Natural killer cell (primary cell): ENCODE measurements at places on chromosomes 5 and 9. TPM values are rescaled to one million over a fixed set of nuclear protein-coding genes. Genes with fewer than 3 reads are reported as not detected.

Gene GOLM1
- 20.2 TPM for total RNA-seq

Gene BNIP1
- 34.8 TPM for total RNA-seq

Gene FAT2
- total RNA-seq: not detected

Gene PROB1
- total RNA-seq: 1.0 TPM

Gene PCDHGB4
- total RNA-seq: 0.31 TPM

Gene GCNT1
- total RNA-seq: 23.7 TPM

GRCh38 chr9:93898502-93899426, 56.4 kb downstream of the BARX1 start:
- H3K27me3 ChIP-seq: no peaks in the 10 kb centered on the region
- H3K27ac ChIP-seq: no peak overlapping the region
- H3K36me3 ChIP-seq: no peaks in the 10 kb centered on the region
- DNase-seq: peak; percentile 11
- no peaks in the 10 kb centered on the region for H3K4me1 ChIP-seq
- H3K4me3 ChIP-seq: no peak overlapping the region

GRCh38 chr5:77379558-77380061, 112.5 kb downstream of the WDR41 start:
- no peaks in the 10 kb centered on the region for H3K4me1 ChIP-seq
- no peak overlapping the region for H3K27ac ChIP-seq
- H3K36me3 ChIP-seq: no peaks in the 10 kb centered on the region
- DNase-seq: no peak
- H3K4me3 ChIP-seq: no peak overlapping the region

DNA sequence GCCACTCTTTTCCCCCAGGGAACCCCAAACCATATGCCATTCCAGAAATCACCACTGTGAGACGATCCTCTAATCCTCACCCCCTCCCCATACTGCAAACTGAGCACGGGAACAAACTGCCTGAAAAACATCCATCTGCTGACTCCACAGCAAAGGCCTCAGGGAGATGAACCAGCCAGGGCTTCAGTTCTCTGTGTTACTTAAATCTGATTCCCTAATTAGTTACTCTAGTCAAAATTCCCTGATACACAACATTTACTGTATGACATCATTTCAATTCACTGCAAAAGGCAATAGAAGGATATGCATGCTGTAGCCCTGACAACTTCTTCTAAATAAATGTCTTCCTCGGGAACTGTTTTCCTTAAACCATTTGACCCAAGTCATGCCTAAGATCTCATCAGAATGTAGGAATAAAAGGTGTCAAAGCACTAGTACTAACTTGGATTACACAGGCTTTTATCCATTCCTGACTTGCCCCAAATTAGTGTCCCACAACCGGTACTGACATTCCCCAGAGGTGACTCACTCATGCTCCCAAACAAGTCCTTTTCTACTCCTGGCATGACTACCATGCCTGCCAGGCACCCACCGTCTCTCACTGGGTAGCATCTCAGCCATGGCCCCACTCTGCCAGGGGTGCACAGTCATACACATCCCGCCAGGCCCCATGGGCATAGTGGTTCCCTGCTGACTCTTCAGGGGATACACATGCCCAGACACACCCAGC, 35.0 kb downstream of the MTX3 start:
- H3K4me3 ChIP-seq: no peak overlapping the region
- H3K27me3 ChIP-seq: no peaks in the 10 kb centered on the region
- DNase-seq: no peak
- no peak overlapping the region for H3K27ac ChIP-seq
- no peaks in the 10 kb centered on the region for H3K36me3 ChIP-seq
- no peaks in the 10 kb centered on the region for H3K4me1 ChIP-seq

GRCh38 chr5:124157320-124157719, 589.1 kb downstream of the ZNF608 start:
- H3K36me3 ChIP-seq: no peaks in the 10 kb centered on the region
- no peaks in the 10 kb centered on the region for H3K4me1 ChIP-seq
- H3K27ac ChIP-seq: no peak overlapping the region
- DNase-seq: no peak

DNA sequence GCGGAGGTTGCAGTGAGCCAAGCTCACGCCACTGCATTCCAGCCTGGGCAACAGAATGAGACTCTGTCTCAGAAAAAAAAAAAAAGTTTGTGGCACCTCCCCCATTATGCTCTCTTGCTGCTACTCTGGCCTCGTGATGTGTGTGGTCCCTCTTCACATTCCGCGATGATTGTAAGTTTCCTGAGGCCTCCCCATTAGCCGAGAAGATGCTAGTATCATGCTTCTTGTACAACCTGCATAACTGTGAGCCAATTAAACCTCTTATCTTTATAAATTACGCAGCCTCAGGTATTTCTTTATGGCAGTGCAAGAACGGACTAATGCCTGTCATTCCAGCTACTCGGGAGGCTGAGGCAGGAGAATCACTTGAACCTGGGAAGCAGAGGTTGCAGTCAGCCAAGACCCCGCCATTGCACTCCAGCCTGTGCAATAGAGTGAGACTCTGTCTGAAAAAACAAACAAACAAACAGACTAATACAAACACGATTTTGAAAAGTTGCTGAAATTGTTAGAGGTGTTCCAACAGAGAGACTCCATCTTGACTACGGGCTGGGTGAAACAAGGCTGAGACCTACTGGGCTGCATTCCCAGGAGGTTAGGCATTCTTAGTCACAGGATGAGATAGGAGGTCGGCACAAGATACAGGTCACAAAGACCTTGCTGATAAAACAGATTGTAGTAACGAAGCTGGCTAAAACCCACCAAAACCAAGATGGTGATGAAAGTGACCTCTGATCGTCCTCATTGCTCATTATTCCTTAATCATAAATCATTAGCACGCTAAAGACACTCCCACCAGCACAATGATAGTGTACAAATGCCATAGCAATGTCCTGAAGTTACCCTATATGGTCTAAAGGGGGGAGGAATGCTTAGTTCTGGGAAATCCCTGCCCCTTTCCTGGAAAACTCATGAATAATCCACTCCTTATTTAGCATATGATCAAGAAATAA, 8.3 kb upstream of the AFF4 start:
- H3K4me3 ChIP-seq: no peak overlapping the region
- H3K4me1 ChIP-seq: no peaks in the 10 kb centered on the region
- no peaks in the 10 kb centered on the region for H3K36me3 ChIP-seq
- no peak overlapping the region for H3K27ac ChIP-seq
- no peak for DNase-seq
- H3K27me3 ChIP-seq: no peaks in the 10 kb centered on the region

DNA sequence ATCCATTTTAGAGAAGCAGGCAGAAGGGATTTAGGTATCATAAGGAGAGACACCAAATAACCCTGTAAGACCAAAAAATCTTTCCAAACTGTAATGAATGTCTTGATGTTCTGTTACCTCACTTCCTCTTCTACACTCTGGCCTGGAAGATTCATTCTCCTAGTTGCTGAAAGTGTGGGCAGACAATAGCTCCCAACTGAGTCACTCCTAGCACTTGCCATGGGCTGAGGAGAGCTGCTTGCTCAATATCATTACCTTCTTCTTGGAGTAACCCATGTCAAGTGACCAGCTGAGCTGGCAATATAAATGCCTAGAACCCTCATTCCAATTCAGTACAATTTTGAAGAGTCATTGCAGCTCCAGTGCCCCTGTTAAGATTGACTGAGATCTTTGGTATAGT, 1985.5 kb upstream of the CDH6 start:
- H3K27ac ChIP-seq: no peak overlapping the region
- no peaks in the 10 kb centered on the region for H3K4me1 ChIP-seq
- no peak for DNase-seq
- H3K4me3 ChIP-seq: no peak overlapping the region
- H3K27me3 ChIP-seq: no peaks in the 10 kb centered on the region
- no peaks in the 10 kb centered on the region for H3K36me3 ChIP-seq

DNA sequence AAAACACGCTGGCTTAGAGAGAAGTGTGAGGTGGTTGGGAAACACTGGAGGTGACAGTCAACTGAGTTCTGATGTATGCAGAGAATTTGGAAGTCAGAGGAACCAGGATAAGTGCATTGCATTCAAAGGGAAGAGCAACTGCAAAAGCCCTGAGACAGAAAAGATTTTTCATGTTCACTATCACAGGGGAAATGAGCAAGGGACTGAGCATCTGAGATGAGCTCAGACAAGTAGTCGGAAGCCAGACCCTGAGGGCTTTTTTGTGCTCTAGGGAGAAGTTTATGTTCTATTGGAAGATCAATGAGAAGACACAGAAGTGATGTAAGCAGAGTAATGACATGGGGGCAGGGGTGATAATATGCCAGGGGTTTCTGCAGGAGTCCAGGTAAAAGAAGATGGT, 97.5 kb downstream of the HTR4 start:
- H3K36me3 ChIP-seq: no peaks in the 10 kb centered on the region
- no peak for DNase-seq
- H3K4me3 ChIP-seq: no peak overlapping the region

DNA sequence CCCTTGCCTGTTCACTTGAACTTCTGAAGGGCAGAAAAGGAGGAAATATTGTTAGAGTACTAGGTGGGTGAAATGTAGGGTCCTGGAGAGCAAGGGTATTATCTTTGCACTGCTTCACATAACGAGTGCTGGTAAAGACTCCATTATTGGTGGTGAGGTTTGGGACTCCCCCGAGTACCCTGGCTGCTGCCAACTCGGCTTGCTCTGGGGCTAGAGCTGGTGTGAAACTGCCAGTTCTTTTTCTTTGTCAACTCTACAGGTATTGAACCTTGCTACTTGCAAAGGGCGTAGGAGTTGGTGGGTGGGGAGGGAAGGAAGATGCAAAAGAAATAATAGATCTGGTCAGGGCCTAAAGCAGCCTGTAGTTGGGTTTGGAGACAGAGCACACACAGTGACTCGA, 16.0 kb downstream of the MAST4 start:
- DNase-seq: no peak
- H3K4me1 ChIP-seq: no peaks in the 10 kb centered on the region
- H3K27me3 ChIP-seq: no peaks in the 10 kb centered on the region
- no peak overlapping the region for H3K4me3 ChIP-seq

DNA sequence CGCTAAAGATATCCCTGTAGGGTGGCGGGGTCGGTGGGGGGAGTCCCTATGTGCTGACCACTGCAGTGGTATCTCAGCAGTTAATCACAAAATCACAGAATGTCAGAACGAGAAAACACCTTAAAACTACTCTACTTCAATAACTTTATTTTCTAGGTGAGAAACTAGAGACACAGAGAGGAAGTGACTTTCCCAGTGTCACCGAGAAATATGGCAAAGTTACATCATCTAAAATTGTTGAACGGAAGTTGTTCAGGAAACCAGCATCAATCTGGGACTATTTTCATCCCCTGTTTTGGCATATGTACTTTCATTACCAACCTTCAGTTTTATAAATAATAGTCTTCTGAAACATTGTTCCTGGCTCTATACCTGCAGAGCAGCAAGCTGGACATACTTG, 384.0 kb downstream of the SPOCK1 start:
- H3K4me3 ChIP-seq: no peak overlapping the region
- H3K27ac ChIP-seq: no peak overlapping the region
- H3K36me3 ChIP-seq: no peaks in the 10 kb centered on the region
- H3K27me3 ChIP-seq: no peaks in the 10 kb centered on the region
- no peaks in the 10 kb centered on the region for H3K4me1 ChIP-seq
- DNase-seq: no peak

DNA sequence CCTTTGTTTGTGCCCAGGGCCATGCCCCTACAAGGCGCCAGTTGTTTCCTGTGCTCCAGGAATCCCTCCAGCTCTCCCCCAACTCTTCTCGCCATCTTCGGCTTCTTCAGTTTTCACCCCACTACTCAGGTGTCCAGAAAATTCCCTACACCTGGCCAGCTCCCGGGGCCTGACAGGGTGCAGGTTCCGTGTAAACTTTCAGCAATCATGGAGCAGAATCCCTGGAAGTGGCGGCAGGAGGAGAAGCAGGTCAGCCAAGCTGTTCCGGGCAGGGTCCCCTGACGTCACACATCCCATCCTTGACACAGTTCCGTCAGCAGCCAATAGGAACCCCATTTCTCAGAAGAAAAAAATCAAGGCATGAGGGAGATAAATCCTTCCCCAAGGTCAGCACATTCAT, 12.2 kb upstream of the ADGRD2 start:
- H3K27ac ChIP-seq: no peak overlapping the region
- DNase-seq: no peak
- no peak overlapping the region for H3K4me3 ChIP-seq
- no peaks in the 10 kb centered on the region for H3K4me1 ChIP-seq
